Stimulated activated CD8-positive, alpha-beta memory T cell treated with anti-CD3 and anti-CD28 coated beads, Interleukin-7, amount 100 ng/mL, for 24 hours (primary cell): ENCODE measurements at places on chromosomes 7 and 10.

- no peak for DNase-seq
These were observed 414.0 kb upstream of the MKI67 start for GRCh38 chr10:128540128-128540762.

- DNase-seq, result no peak
These were observed 84.9 kb upstream of the TCERG1L start for GRCh38 chr10:131396121-131397050.

DNA sequence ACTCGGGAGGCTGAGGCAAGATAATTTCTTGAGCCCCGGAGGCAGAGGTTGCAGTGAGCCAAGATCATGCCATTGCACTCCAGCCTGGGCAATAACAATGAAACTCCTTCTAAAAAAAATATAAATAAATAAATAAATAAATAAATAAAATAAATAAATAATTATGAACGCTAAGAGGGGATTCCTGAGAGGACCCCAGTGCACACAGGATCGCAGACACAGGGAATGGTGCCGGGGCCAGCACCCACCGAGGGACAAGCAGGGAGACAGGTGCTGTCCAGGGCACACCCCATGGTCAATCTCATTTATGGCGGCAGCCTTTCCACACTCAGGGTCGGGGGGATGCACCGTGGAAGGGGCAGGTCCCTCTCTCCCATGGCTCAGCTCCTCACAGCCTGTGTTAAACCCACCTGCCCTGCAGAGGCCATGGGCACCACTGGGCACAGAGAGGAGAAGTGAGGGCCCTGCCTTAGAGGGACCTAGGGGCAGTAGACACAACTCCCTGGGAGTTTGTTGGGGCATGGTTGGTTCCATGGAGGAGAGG is 2.2 kb upstream of the RAMP3 start:
- no peak for DNase-seq

- no peak for DNase-seq
These were observed 37.1 kb downstream of the EBLN1 start for GRCh38 chr10:22180724-22181123.

- DNase-seq, result no peak
These were observed 342.6 kb upstream of the LRGUK start for GRCh38 chr7:133784486-133785001.

GRCh38 chr10:121036431-121036830 is 185.3 kb downstream of the WDR11 start:
- no peak for DNase-seq

- no peak for DNase-seq
These were observed 89.8 kb downstream of the CREM start for GRCh38 chr10:35216303-35216905.

DNA sequence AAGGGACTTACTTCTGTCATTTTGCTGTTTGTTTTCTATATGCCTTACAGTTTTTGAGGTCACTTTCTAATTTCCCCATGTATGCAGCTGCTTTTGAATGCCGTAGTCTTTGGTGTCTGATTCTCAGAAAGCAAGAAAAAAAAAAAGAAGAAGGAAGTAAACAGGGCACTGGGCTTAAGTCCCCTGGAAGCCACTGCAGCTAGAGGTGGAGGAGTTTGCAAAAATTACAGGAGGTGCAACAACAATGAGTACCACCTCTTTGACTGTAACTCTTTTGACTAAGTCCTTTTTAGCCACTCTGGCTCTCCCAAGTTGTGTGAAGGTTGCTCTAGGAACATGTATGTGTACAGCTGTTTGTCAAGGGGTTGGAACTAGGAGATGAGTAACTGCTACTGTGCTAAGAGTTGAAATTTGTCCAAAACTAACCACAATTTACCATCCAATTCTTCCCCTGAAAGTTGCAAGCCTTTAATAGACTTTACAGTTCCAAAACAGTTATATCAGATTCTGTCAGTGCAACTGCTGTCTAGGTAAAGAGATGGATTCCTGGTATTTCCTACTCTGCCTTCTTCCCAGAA is 588.0 kb upstream of the LRRN3 start:
- no peak for DNase-seq

- no peak for DNase-seq
These were observed 10.1 kb downstream of the KCNIP2 start for GRCh38 chr10:101833466-101833865.

GRCh38 chr7:151796091-151796870 is 80.6 kb downstream of the PRKAG2 start:
- DNase-seq, result no peak

GRCh38 chr7:158525648-158526484 is 61.8 kb downstream of the PTPRN2 start:
- DNase-seq, result no peak

DNA sequence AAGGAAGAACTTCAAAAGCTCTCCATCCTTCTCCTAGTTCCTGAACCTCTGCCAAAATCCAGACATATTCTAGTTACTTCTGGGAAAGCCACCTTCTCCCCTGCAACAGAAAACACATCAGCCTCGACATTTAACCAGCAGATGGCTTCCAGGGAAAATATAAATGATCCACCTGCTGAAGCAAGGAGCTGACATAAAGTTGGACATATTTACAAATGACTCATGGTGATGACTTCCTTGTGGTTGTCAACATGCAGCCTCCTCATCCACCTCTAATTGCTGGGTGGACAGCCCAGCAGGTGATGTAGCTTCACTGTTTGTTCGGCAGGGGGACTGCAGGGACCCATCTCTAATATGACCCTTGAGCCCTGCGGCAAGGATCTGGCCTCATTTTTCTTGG is 266.0 kb downstream of the C7orf25 start:
- no peak for DNase-seq

DNA sequence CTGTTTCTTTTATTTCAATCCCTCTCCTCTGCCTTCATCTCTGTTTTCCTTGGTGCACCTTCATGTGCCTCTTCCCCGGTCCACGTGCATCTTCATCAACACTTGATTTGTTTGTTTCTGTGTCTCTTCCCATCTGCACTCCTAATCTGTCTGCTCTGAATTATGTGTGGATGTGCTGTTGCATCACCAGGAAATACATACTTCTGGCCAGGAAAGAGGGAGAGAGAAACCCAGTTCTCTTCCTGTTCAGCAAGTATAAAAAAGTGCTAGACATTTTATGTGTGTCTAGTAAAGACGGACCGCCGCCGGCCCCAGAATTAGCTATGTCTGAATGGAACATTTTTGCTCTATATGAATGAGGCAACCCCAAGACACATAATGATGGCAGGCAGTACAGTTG is 93.8 kb downstream of the CALD1 start:
- no peak for DNase-seq

GRCh38 chr7:148941598-148942275 is 57.6 kb upstream of the EZH2 start:
- DNase-seq, result peak; percentile 30

GRCh38 chr7:3696113-3696512 is 395.1 kb downstream of the SDK1 start:
- DNase-seq, result no peak

DNA sequence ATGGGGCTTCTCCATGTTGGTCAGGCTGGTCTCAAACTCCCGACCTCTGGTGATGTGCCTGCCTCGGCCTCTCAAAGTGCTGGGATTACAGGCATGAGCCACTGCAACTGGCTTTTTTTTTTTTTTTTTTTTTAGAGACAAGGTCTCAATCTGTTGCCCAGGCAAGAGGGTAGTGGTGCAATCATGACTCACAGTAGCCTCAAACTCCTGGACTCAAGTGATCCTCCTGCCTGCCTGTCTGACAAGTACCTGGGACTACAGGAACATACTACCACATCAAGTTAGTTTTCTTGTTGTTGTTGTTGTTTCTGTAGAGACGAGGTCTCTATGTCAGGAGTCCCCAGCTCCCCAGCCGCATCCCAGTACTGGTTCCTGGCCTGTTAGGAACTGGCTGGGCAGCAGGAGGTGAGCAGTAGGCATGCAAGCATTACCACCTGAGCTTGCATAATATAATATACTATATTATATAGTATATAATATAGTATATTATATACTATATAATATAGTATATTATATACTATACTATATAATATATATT is 55.7 kb downstream of the TPK1 start:
- DNase-seq, result no peak

DNA sequence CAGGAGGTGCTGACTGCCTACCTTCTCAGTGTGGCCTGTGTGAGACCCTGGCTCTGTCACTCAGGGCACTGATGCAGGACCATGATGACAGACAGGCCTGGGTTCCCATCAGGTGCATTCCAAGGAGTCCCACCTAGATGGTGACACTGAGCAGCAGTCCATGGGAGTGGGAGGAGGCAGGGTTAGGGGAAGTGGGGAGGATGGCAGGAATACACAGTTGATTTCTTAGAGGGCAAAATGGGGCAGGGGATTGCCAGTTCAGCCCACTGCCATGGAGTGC is 155.0 kb downstream of the SH3PXD2A start:
- no peak for DNase-seq

DNA sequence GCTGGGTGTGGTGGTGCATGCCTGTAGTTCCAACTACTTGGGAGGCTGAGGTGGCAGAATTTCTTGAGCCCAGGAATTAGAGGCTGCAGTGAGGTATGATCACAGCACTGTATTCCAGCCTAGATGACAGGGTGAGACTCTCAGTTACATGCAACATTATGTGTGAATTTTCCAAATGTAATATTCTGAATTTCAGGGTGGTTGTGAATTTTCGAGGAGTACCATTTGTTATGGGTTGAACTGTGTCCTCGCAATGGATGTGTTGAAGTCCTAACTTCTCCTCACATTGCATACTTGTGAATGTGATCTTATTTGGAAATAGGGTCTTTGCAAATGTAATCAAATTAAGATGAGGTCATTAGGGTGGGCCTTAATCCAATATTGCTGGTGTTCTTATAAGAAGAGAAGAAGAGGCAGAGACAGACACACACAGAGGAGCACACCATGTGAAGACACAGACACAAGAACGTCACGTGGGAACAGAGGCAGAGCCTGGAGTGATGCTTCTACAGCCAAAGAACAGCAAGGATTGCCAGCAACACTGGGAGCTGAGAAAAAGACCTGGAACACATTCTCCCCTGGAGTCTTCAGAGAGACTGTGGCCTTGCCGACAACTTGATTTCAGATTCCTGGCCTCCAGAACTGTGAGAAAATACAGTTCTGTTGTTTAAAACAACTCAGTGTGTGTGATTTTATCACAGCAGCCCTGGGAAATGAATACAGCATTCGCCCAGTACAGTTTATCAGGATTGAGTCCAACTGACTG is 91.9 kb downstream of the ZNF783 start:
- DNase-seq, result no peak

- no peak for DNase-seq
These were observed 160.2 kb downstream of the JAZF1 start for GRCh38 chr7:28020302-28020940.

- no peak for DNase-seq
These were observed 1.0 kb downstream of the URGCP start for GRCh38 chr7:43905209-43905946.

- DNase-seq, result no peak
These were observed 150.4 kb downstream of the TAX1BP1 start for GRCh38 chr7:27890205-27890849.

- DNase-seq, result no peak
These were observed 101.2 kb upstream of the SEC61G start for GRCh38 chr7:54860003-54860775.

DNA sequence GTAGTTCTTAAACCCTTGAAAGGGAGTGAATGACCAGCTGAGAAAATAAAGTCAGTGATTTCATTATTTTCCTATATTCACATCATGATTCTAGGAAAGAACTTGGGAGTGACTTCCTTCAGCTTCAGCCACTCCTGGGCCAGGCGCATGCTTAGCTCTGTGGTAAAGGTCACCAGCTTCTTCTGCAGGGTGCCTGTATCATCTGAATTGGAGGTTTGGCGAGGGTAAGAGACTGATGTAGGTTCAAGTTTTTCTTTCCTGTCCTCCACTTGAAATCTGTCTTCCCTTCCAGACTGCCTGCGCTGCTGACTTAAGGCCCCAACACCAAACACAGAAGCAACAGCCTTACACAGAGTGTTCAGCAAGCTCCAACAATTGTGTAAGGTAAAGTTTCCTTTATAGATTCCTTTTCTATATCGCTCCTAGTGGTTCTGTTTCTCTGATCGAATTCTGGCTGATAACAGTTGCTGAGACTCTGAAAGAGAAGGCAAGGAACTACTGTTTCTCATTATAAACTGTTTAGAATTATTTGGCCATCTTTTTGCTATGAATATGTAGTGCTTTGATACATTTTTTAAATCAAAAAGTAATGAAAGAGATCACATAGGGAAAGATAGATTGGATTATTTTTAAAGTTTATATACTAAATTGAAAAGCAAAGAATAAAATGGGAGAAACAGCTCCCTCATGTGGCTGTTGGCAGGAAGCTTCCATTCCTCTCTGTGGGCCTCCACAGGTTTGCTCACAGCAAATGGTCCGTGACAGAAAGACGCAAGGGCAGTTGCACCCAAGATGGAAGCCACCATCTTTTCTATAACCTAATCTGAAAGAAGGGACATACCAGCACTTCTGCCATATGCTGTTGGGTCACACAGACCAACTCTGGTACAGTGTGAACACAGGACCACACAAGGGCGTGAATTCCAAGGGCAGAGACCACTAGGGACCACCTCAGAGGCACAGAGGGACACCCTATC is 14.0 kb downstream of the GATAD1 start:
- DNase-seq, result no peak

DNA sequence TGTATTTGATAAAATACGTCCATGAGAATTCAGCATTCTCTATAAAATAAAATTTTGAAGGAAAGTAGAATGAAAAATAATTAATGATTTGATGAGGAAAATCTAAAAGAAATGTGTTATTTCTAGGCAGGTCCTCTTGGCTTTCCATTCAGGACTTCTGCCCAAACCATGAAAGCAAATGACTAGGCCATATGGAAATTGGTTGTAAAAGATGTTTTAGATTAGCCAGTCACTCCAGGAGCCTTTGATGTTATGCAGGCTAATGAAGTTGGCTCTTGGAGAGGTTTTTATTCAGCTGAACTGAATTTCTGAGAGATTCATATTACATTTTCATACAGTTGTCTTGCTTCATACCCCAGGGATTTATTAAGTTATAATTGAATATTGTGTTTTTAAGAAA is 452.8 kb downstream of the SDK1 start:
- DNase-seq, result no peak

- DNase-seq, result no peak
These were observed 30.3 kb upstream of the CCSER2 start for GRCh38 chr10:84298057-84298456.

DNA sequence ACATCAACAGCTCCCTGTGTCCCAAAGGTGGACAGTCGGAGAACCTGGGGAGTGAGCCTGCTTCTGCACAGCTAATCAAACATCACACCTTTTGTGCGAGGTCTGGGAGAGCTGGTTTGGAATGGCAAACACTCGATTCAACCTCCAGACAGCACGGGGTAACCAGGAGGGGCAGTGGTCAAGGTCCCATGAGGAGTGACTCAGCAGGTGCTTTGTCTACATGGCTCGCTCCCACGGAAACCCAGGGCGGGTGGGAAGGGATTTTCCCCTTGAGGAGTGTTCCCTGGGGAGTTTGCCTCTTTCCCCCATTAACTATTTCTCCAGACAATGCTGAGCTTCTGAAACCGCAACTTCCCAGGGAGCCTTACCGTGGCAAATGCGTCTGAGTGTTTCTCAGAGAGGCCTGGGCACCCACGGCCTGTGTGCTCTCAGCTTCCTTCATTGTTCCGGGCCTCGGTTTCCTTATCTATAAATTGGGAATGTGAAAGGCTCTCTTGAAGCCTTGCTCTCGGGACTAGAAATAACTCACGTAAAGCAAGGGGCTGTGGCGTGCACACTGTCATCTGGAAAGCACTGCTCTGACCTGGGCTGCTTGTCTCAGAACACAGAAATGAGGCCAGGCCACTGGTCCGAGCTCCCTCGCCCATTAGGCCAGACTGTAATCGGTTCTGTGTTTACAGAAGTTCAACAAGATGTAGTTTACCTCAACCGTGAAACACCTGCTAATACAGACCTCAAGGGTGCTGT is 14.0 kb upstream of the GTPBP4 start:
- DNase-seq, result no peak

- no peak for DNase-seq
These were observed 123.1 kb downstream of the CNOT4 start for GRCh38 chr7:135386776-135387175.
